Mammary epithelial cell (primary cell): ENCODE measurements at places on chromosomes 7 and 10. TPM values are rescaled to one million over a fixed set of nuclear protein-coding genes. Genes with fewer than 3 reads are reported as not detected.

GRCh38 chr7:148704970-148705369, 6.3 kb downstream of the CUL1 start:
- no peak for DNase-seq

GRCh38 chr10:89683883-89684282, 17.5 kb upstream of the KIF20B start:
- DNase-seq = no peak

DNA sequence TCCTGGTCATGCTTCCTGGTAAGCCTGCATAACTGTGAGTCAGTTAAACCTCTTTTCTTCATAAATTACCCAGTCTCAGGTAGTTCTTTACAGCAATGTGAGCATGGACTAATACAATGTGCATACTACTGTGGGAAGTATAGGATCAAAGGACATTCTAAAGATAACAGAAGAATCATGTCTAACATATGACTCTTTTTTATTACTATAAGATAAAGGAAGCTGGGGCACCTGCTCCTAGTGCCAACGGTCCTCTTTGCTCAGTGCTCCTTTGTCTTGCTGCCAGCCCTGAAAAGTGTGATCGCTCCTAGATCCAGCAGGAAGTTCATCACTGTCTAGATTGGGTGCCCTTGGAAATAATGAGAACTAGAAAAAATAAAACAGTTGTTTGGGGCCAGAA, 143.3 kb upstream of the NOBOX start:
- no peak for DNase-seq

GRCh38 chr10:117775526-117775925, 233.0 kb downstream of the EMX2 start:
- DNase-seq = no peak

- no peak for DNase-seq
These were observed 174.0 kb upstream of the TCF7L2 start for GRCh38 chr10:112775892-112776674.

DNA sequence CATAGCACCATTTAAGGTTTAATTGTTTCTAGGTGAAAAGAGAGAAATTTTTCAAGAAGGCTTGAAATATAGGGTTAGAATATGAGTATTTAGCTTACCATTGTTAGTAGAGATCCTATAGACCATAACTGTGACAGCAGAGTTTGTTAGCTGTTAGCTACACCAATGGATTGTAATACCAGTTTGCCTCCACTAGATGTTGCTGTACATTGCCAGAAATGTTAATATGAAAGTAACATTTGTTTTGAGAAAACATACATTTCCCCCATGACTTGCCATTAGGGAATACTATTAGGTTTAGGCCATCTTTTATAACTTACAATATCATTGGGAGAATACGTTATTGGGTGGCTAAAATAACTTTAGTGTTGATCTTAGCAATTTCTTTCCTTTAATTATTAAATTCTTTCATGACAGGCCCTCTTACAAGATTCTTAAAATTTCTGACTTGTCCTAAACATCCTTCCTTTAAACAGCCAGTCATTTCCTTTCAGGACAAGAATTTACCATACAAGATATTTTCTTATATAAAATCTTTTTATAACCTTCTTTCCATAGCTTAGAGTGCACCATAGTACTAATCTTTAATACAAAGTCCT, 39.5 kb downstream of the ZNF117 start:
- DNase-seq = peak; percentile 34

GRCh38 chr7:27165089-27165995, at the start of gene HOXA9:
HOXA9 (minus strand) TSS chr7:27165537; CDS start chr7:27165457, 80 bp downstream.
- no peak for DNase-seq

DNA sequence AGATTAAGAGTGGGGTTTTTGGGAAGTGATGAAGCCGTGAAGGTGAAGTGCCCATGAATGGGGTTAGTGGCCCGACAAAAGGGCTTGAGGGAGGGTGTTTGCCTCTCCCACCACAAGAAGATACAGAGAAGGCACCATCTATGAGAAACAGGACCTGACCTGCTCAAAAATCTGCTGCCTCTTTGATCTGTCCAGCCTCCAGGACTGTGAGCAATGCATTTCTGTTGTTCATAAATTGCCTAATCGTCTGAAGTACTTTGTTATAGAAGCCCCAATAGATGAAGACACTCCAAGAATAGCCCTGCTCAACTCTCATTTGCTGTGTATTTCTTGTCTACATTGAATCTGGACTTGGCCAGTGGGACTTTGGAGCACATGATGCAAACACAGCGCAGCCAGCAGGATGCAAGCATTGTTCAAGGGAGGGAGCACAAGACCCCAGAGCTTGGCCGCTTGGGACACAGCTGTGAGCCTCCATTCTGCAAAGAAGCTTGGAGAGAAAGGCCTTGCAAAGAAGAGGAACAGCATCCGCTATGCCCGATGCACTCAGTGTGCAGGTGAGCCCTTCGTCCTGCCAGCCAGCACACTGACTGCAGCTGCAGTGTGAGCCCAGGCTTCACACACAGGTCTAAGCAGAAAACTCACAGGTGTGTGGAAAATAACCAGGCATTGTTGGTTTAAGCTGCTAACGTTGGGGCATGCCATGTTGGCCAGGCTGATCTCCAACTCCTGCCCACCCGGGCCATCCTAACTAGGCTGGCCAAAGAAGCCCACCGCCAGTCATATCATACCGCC, 73.2 kb upstream of the KLF6 start:
- peak; percentile 69 for DNase-seq

GRCh38 chr7:2106440-2106839, 126.3 kb downstream of the MAD1L1 start:
- DNase-seq = no peak

- no peak for DNase-seq
These were observed 157.2 kb downstream of the WNT2 start for GRCh38 chr7:117165656-117166055.

Gene FZD1
- 3.0 TPM for polyA plus RNA-seq

Gene CLIP2
- 7.2 TPM for polyA plus RNA-seq

Gene LBX1
- not detected for polyA plus RNA-seq

Gene BMI1
- polyA plus RNA-seq = 19.0 TPM

Gene GATA3
- 5.3 TPM for polyA plus RNA-seq
